ENCODE measurements at places on chromosomes 5 and 9.

DNA sequence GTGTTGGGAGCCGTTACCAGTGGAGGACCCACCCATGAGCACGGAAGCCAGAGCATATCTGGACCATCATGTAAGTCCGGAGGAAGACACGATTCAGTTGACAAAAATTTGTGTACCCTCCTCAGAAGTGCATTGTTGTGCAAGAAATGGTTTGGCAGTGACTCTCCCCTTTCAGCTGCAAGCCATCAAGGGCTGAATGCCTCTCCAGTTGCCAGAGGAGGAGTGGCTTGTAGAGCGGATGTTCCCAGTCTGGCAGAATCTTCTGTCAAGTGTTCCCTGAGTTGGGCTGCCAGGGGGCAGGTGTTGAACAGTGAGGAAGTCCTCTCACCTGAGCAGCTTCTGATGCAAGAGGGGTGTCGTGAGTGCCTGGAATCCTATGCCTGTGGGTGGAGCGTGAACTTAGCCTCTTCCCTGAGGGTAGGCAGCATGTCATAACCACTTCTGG, 27.6 kb upstream of the CDKN2AIPNL start:
- peak; percentile 96 for DNase-seq

DNA sequence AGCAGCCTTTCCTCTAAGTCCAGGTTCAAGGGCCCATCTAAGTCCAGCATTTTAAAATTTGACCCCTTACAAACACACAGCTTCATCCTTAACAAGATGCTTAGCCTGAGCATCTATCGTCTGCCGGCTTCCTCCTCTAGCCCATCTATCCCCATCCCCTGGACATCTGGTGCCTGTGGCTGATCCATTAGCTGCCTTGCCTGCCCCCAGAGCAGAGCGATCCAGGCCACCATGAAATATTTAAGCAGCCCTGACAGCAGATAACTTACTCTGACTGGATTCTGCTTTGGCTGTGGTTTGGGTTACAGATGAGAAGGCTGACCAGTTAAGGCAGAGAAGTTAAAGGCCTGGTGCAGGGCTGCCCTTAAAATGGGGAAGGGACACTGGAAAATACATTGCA, 30.9 kb upstream of the CPEB4 start:
- DNase-seq: no peak

DNA sequence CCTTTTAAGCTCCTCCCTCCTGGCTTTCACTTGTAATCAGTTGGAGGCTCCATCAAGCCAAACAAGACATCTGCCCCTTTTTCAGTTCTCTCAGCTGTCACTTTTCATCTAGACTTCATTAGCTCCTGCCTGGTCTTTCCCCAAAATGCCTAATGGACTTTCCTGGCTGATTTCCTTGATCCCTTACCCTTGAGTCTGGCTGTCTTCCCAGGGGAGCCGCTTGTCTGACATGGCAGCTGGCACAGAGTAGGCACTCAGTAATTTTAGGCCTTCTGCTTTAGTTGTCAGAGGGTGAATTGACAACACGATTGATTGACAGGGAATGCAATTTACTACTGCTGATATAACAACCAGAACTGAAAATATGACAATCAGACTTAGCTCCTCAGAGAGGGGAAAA, 2.1 kb downstream of the C9orf153 start:
- DNase-seq: no peak

DNA sequence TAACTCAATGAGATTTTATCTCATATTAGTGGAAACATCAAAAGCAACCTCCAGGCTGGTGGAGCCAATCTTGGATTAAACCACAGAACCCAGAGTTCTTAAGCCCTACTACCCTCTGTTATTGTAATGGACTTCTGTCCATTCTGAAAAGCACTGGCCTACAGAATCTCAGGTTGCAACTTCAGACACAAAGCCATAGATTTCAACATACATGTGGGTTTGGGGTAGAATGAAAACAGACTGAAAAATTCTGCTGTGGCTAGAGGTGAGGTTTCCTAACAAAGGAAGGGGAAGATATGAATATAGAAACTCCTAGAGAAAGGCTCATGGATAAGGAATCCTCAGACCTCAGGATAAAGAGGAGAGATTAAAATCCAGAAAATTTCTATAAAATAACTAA, 569.8 kb upstream of the RIOK2 start:
- no peak for DNase-seq

DNA sequence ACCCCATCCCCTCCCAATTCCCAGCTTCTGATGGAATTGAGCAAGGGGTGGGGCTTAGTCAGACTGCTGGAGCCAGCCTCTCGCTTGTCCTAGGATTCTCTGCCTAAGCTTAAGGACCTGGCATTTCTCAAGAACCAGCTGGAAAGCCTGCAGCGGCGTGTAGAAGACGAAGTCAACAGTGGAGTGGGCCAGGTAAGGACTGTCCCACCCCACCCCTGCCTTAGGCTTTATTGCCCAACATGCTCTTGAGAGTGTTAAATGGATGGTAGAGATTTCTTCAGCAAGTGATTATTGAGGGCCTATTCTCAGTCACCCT, 1.1 kb downstream of the SLC35A4 start:
- DNase-seq: no peak

DNA sequence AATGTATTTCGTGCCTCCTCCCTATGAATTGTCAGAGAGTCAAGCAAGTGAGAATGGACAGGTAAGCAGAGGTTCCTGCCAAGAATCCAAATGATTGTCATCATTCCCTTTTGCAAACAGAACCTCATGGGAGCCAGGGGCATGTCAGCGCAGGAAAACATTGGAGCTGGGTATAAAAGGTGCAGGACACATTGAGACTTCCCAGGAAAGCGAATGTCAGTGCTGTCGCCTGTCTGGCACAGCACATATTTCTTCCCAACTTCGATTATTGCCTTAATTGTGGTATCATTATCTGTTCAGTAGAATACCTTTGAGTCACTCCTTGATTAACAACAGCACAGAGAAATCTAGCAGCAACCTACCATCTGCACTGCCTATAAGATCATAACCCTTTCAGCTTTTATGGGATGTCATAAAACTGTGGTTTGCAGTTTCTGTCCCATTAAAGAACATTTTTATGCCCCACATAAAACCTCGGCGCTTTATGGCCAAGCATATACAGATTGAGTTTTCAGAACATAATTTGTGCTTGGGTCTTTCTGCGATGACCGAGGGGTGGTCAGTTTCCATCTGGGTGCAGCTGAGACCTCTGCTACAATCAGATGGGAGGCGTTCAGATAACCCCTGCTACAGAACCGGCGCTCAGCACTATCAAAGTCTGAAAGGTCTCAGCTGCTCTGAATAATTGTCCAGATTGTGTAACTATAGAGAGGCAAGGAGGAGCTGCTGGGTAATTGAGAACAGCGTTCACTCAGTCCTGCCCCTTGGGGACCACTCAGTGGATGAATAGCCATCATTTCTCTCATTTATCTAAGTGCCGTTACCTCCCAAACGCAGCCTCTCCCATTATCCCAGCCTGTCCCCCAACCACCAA, 30.9 kb upstream of the WWC1 start:
- DNase-seq: no peak

GRCh38 chr5:180618829-180619562, 27.7 kb upstream of the SCGB3A1 start:
- DNase-seq: no peak

DNA sequence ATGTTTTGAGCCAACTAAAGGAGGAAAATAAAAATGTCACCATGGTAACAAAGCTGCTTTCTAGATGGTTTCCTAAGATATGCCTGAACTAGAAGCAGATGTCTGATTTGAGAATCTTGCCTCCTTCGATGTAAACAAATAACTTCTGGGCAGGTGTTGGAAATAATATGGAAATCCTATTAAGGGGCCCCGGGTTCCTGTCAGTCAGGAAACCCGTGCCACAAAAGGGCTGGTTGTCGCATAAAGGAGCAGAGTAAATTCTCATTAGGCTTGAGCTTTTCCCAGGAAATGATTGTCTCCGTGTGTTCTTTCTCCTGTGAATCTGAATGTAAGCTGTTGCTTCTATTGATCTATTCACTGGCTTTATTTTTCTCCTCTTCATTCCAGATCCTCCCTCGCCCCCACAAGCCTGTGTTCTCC, 90.8 kb downstream of the TLE4 start:
- DNase-seq: no peak

- no peak for DNase-seq
Observed at GRCh38 chr9:101087426-101087825, 58.9 kb downstream of the PLPPR1 start.

All from NCI-H510A (cell line).